ENCODE measurements at places on chromosomes 13 and 19. TPM values are rescaled to one million over a fixed set of nuclear protein-coding genes. Genes with fewer than 3 reads are reported as not detected.

- peak; percentile 24 for DNase-seq
Observed at GRCh38 chr13:49540552-49540951, 44.8 kb downstream of the PHF11 start.

GRCh38 chr13:94318418-94318817 lies 161.1 kb downstream of the DCT start:
- DNase-seq: no peak

Gene IL17D
- polyA plus RNA-seq: 0.68 TPM

DNA sequence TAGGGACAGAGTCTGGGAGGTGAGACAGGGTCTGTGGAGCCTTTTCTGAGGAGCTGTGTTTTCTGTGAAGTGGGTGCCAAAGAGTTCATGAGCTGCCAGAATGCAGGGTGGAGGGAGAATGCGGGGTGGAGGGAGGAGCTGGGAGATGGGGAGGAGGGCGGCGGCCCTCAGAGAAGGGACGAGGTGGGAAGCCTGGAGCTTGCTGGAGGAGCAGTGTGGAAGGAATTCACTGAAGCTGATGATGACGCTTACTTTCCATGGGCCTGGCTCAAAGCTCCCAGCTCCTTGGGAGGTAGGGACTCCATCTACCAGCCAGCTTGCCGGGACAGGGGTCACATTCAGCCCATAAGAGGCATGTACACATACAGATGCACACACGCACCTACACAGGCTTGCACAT lies 62.5 kb downstream of the MCF2L start:
- DNase-seq: no peak

Gene MYADM
- polyA plus RNA-seq: 24.0 TPM
